ENCODE measurements at places on chromosomes 1 and 21.

DNA sequence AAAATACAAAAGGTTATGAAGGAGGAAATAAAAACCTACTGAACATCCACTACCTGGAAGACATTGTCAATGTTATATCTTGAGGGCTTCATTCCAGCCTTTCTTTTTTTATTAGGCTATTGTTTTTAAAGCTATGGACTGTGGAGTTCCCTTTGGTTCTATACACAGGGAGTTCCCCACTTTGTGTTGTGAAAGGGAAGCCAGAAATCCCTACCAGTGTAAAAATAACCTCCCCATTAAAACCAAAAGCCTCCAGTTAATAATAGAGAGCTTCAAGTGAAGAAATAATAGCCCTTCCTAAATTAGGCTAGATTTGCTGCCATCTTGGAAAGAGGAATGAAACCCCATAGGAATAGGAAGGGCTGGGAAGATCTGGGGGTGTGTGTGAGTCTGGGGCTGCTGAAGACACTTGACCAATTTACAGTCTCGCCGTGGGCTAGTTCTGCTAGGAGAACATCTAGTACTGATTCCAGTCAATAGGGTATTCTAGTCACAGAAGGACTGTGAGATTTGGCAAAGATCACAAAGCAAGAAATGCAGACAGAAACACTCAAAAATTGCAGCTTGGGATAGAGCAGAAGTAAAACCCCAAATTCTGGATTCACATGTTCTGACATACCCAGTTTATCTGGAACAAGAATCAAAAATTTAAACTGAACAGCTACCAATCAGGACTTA, 32.4 kb upstream of the PTGFRN start:
- DNase-seq = no peak

GRCh38 chr1:25148673-25149300, 83.5 kb downstream of the SYF2 start:
- DNase-seq = no peak

DNA sequence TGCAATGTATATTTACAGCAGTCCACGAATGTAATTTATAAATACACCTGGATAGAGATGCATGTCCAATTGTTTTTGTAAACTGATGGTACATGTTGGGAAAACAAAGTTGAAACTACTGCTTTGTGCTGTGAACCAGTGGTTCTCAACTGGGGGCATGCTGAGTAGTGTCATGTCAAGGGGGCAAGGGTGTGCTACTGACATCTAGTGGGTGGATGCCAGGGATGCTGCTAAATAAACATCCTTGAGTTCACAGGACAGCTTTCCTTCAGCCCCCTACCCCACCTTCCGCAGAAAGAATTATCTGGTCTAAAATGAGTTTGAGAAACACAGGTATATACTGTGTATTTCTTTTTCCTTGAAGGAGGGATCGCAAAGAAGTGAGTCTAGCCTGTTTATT, 95.9 kb downstream of the RASAL2 start:
- no peak for DNase-seq

GRCh38 chr1:42423681-42424080, 32.1 kb downstream of the ZMYND12 start:
- no peak for DNase-seq

DNA sequence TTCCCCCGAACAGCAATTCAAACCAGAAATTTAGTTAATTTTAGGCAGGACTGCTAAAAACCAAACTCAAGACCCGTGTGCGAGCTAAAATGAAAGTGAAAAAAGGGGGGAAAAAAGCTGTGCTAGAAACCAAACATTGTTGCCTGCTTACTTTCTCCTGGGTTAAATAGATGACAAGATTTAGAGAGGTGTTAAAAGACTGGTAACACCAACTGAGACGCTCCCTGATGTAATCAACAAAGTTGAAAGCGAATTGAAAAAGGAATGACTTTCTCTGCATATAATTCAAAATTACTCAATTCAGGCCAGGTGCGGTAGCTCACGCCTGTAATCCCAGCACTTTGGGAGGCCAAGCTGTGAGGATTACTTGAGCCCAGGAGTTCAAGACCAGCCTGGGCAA, 6.8 kb downstream of the CDCA8 start:
- no peak for DNase-seq

DNA sequence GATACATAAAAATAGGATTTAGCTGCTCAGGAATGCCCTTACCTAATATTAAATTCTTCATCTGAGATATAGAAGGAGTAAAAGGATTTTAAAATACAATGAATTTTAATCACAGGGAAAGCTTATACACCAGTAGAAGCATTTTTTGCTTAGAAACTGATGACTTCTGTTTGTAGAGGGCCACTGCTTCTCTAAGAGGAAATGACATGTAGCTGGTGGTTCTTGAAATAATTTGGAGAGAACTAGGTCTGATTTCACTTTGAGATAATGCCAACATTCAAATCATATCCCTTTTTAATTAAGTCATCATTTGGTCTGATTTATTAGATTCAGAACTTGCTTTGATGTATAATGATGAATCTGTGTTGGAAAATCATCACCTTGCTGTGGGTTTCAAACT, 166.6 kb upstream of the SGIP1 start:
- no peak for DNase-seq

DNA sequence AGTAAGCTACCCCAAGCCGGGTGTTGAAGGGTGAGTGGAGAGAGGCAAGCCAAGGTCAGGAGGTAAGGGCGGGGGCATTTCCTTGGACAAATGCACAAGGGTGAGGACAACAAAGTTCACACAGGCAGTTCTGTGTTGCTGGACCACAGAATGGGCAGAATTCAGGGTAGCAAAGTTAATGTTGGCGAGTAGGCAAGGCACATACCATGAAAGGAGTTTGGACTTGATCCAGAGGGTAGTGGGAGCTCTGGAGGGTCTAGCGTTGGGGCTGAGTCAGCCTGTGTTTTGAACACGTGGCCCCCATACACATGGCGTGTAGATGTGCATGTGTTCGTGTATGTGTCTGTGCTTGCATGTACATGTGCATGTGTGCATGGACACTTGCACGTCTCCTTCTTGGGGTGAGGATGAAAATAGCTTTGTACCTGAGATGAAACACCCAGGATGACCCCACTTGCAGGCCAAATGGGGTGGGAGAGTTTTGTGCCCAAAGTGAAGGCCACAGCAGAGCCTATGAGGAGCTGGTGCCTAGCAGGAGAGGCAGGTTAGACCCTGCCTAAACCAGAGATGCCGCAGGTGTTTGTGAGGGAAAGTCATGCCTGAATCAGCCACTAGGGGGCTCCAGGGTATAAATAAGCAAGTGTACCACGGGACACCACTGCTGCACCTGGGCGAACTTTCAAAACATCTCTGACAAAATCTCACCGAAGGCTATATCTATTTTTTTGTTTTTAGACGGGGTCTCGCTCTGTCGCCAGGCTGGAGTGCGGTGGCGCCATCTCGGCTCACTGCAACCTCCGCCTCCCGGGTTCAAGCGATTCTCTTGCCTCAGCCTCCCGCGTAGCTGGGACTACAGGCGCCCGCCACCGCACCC, 21.8 kb downstream of the SLC27A3 start:
- DNase-seq = peak; percentile 54

- DNase-seq = no peak
Observed at GRCh38 chr1:172657586-172657985, 1.3 kb upstream of the FASLG start.

DNA sequence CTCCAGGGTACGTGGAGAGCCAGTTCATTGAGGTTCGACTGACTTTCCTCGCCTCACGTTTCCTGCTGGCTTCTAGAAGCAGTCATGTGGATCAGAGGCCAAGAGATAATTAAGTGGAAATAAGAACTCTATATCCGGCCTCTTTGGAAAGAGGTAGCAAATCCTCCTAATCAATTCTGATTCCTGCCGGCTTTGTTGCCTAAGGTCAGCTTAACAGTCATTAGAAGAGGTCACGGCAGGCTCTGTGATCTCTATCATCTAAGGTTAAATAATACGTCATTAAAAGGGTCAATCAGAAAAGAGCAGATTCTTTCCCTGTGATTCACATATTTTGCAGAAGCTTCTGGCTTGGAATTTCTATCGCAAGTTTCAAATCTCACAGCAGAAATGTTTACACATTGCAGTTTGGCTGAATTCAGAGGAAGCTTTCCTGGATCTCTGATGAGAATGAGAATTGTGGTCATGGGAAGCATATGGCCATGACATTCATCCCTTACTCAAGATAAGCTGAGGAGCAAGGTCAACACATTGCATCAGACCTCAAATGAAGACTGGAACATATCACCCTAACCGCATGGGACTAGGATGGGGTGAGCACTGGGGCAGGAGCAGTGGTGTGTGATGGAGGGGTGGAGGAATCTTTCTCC, 189.4 kb downstream of the PBX1 start:
- no peak for DNase-seq

GRCh38 chr1:166884040-166884642, 8.1 kb upstream of the TADA1 start:
- DNase-seq = no peak

- DNase-seq = no peak
Observed at GRCh38 chr1:206748348-206749030, 22.1 kb upstream of the IL19 start.

DNA sequence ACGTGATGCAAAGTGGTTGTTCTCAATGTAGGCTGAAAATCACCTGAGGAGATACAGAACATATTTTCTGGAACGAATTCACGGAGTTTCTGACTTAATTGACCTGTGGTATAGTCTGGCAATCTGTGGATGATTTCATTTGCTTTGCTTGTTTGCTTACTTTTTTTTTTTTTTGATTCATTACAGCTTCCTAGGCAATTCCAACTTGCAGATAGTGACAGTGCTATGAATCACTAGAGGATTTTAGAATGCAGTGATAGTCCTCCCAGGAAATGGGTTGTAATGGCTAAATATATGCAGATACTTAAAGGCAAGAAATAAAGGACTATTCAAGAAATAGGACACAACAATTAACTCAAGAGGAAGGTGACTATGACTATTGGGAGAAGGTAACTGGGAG, 1378.1 kb upstream of the PRMT6 start:
- DNase-seq = no peak

DNA sequence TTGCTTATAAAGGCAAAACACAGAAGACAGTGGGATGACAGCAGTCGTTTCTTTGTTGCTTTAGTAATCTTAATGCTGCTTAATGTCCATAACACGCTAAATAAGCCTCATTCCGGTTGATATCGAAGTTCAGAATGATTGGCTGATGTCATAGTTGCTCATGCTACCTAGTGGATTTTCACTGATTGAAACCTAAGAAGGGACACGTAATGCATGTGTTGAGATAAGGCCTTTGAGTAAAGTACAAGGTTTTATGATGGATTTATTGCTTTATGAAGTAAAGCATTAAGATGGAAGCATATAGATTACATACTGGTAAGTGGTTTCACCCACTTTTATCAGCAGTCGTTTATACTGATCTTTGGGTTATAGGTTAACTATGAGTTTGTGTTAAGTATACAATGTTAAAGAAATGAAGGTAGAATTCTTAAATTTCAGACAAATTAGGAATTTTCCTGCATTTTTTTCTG, 25.1 kb downstream of the IARS2 start:
- no peak for DNase-seq

- DNase-seq = peak; percentile 42
Observed at GRCh38 chr1:206517784-206518183, 10.5 kb downstream of the RASSF5 start.

DNA sequence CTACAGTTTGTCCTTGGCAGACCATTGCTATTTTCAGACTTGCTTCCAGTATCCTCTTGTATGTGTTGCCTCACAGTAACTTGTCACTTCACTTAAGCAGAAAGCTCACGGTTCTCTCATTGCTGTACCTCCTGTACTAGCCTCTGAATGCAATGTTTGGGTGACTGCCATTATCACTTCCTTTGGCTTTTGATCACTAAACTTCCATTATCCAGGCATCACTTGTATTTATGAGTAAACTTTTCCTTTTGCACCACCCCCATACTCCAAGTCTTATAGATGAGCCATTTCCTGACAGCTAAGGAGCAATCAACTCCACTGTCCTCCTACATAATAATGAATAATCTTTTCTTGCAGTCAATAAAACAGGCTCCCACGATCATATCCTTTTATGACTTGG, 255.3 kb downstream of the PDE4B start:
- no peak for DNase-seq

GRCh38 chr1:105544475-105544874, 1512.0 kb upstream of the PRMT6 start:
- no peak for DNase-seq

DNA sequence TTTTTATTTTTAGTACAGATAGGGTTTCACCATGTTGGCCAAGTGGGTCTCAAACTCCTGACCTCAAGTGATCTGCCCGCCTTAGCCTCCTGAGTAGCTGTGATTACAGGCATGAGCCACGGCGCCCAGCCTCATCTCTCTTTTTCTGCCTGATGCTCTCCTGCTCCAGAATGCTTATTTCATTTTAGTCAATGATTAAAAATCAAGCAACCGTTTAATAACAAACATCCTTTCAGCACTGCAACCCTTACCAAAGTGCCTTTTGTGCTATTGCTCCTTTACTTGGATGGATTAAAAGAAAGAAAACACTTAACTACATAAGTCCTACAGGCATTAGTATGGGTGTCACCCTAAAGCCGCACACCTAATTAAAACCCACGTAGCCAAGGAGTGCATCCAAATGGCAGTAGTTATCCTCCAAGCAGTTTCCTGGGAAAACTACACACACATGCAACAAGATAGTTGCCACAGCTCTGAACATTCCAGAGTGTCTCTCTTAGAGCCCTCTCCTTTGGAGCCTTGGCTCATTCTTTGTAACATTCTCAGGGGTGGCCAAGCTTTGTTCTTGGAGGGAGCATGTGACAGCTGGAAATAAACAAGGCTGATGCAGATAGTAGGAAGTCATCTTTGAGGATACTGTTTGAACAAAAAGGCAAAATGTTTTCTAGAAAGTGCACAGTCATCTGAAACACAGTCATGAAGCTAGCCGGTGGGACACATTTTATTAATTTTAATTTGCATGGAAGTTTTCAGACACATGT, 51.2 kb downstream of the KCNJ15 start:
- DNase-seq = no peak

- peak; percentile 75 for DNase-seq
Observed at GRCh38 chr21:33039536-33039935, 13.8 kb downstream of the OLIG2 start.

DNA sequence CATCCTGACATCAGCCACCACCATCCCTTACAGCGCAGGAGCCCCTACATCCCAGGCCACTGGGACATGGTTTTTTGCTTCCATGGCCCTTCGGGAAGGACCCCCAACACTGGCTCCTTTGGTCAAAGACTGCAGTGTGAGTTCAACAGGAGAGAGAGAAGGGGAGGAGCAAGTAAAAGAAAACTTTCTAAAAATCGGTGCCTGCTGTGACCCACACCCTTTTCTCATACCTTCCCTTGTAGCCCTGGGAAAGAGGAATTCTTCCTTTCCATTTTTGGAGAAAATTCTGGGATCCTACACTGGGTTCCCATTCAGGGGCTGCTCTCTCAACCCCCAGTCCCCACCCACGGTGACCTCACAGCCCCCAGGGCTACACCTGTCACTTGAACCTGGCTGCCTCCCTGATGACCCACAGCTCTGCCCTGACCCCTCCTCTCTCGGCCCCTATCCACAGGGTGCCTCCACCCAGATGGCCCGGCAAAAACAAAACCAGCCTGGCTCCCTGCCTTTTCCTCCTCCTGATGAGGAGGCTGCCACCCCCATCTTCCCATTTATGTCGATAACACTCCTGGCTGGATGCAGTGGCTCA, 7.6 kb downstream of the PADI4 start:
- DNase-seq = no peak

- DNase-seq = no peak
Observed at GRCh38 chr21:44006017-44006619, 6.0 kb upstream of the TRAPPC10 start.
